Mucosa of descending colon (tissue), 3 donors: ENCODE measurements at places on chromosomes 5 and 9.

GRCh38 chr9:127449332-127449966, 1.8 kb downstream of the RPL12 start:
- DNase-seq: no peak

- DNase-seq: no peak
Measured at GRCh38 chr5:72512593-72512860, 5.3 kb upstream of the ZNF366 start.

- DNase-seq: no peak
Measured at GRCh38 chr9:21549251-21549765, 67.2 kb upstream of the IFNE start.

GRCh38 chr9:89661391-89661949, 56.7 kb downstream of the GADD45G start:
- peak; percentile 61 for DNase-seq

DNA sequence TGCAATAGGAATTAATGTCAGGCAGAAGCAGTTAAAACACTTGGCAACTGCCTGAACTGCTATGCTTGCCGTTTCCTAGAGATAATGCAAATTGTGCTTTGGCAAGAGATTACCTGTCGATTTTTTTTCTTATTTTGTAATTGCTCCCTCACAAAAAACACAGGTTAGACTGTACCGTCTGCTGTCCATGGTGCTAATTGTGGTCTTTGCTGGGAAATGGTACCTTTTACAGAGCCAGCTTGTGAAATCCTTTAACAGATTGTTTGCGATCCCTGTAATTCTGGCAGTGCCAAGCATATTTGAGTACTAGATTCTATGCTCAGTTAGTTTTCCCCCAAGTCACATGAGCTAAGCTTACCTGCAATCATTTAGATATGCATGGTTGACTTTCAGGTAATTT, 2125.8 kb upstream of the WWC1 start:
- no peak for DNase-seq

DNA sequence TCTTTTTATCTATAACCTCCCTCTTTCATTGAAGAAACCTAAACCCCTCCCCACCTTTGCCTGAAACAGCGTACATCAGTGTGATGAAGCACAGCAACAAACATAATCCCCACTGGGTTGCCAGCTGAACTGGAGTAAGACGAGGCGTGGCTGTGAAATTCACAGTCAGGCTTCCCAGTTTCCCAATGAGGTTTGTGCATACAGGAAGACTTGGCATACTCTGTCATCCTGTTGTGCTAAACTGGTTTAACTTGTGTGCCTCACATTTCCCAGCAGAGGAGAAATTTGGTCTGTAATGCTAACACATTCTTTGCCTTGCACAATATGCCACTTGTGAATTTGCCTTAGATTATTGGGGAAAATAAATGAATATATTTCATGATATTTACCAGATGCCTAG, 121.5 kb downstream of the SV2C start:
- no peak for DNase-seq

- no peak for DNase-seq
Measured at GRCh38 chr5:169132302-169132660, 168.7 kb downstream of the SLIT3 start.

DNA sequence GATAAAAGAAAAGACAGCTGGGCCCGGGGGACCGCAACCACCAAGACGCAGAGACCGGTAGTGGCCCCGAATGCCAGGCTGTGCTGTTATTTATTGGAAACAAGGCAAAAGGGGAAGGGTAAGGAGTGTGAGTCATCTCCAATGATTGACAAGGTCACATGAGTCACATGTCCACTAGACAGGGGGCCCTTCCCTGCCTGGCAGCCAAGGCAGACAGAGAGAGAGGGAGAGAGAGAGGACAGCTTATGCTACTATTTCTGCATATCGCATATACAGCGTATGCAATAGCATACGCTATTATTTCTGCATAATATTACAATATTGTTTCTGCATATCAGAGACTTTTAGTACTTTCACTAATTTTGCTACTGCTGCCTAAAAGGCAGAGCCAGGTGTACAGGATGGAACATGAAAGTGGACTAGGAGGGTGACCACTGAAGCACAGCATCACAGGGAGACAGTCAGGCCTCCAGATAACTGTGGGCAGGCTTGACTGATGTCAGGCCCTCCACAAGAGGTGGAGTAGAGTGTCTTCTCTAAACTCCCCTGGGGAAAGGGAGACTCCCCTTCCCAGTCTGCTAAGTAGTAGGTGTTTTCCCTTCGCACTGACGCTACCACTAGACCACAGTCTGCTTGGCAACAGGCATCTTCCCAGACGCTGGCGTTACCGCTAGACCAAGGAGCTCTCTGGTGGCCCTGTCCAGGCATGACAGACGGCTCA, 50.3 kb downstream of the RFX3 start:
- no peak for DNase-seq

DNA sequence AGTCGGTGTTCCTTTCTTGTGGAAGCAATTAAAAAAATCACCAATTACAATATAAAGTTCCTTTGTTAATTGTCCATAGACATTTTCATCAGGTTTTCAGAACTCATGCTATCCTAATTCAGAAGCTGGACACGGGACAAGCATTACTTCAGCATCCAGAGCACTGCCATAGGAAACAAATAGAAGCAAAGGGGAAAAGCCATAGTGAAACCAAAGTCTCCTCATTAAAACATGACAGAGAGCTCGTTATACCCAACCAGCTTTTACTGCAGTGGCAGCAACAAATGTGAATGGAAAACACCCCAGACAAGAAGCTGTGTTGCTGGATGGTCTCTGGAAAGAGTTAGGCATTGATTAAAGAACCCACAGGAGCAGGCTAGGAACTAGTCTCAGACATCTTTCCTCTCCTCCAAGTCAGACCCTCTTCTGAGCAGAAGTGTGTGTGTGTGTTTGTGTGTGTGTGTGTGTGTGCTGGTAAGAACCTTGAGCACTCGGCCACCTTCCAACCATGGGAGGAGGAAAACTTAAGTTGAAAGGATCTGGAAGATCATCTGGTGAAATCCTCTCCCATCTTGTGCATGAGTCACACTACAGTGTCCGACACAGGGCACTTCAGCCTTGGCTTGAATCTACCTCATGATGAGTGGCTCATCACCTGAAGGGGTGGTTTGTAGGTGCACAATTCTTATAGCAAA, 162.6 kb upstream of the ADAMTS16 start:
- no peak for DNase-seq

GRCh38 chr5:115859378-115859777, 17.6 kb downstream of the AP3S1 start:
- no peak for DNase-seq
